ENCODE measurements at places on chromosomes 5 and 9.

DNA sequence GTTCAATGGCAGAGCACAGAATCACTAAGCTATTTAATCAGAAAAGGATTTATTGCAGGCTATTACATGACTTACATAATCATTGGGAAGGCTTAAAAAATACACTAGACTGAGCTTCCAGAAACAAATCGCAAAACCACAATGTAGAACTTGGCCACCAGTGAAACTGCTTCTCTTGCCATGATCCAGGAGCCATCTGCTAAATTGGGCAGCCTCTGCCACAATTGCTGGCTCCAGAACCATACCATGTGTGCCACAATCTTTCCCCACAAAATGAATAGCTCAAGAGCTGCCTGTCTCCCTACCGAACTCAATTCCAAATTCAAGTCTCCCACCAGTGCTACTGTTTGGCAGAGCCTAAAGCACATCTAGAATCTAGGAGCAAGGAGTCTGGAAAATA is 9.8 kb upstream of the ERAP1 start:
- no peak for DNase-seq

- peak; percentile 27 for DNase-seq
These were observed at the start of gene ARHGEF37 for GRCh38 chr5:149581192-149581861. Gene ARHGEF37, plus strand, starts transcription at chr5:149581498. Its CDS starts 16,272 bp downstream, at chr5:149597770.

GRCh38 chr9:94720846-94721549 is 5.5 kb upstream of the AOPEP start:
- no peak for DNase-seq

DNA sequence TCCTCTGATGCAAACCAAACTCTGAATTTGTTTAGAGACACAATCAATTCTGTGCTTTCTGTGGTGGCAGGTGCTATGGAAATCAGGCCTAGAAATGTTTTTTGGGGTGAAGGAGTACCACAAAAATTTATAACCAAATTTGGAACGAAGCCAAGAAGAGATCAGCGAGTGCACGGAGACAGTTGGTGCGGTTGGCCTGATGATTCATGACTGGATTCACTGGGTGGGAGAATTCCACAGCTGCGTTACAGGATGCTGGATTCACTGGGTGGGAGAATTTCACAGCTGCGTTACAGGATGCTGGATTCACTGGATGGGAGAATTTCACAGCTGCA is 135.6 kb upstream of the IRX4 start:
- DNase-seq = no peak

DNA sequence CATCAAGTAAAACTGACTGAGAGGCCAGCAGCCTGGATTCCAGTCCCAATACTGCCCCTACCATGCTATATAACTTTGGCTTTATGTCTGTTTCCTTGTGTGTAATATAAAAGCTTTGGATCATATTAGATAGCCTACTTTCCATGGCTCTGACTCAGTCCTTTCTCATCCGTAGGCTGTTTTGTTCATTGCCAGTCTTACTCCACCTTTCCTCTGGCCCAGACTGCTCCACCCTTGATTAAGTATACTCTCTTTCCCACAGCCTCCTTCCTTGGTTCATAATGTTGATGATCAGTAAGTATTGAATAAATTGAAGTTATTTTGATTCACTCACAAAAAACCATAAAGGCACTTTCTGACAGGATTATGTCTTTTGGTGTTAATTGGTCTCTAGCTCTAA is 1.5 kb upstream of the MRPS30 start:
- DNase-seq = no peak

DNA sequence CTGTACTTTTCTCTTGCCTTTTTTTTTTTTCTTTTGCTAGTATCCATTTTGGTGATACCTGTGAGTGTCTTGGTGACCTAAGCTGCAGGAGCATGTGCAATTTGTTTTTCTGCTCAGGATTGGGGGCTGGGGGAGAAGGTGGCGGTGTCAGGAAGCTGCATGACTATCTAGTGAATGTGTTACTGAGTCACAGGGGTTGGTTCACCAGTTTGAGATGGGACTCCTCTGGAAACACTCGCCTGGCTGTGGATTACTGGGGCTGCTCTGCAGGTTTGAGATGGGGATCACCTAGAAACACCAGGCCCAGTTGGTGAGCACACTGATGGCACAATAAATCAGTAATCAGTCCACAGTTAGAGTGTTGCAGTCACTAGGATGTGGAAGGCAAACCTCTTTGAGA is 447.9 kb downstream of the SPATA31D1 start:
- no peak for DNase-seq

- no peak for DNase-seq
These were observed 35.5 kb downstream of the POU5F2 start for GRCh38 chr5:93705896-93706295.

GRCh38 chr5:154844809-154845208 is 5.6 kb downstream of the FAXDC2 start:
- DNase-seq = no peak

DNA sequence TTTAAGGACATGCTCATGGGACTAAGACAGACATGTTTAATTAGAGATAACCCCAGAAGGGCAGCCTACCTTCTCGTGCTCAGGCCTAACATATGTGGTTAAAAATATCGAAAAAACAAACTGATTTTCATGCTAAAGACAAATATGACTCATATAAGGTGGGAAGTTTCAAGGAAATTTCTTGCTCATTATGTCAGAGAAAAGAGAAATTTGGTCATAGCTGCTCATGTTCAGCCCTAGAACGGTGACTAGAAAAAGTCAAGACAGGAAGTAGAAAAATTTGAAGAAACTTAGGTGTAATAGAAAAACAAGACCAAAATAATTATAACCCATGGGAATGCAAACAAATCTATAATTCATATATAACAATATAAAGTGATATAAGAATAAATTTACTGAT is 120.6 kb downstream of the PRDM9 start:
- DNase-seq = no peak

GRCh38 chr9:3659647-3660046 is 133.8 kb upstream of the RFX3 start:
- DNase-seq = no peak

- no peak for DNase-seq
These were observed 529.3 kb downstream of the DMRTA1 start for GRCh38 chr9:22975951-22976350.

DNA sequence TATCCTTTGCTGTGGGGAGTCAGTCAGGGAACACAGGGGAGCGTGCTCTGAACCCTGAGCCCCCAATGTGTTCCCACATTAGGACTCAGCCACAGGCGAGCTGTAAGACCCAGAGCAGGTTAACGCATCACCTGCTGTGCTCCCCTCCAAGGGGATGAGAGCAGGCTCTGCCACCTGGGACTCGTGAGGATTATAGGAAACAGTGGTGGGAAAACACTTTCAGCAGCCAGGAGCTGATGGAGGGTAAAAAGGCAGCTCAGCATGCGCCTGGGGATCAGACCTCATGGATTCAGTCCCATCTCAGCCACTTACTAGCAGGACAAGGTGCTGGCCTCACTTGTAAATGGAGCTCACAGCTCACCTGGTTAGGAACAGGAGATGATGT is 9.2 kb downstream of the JADE2 start:
- DNase-seq = no peak

- DNase-seq = no peak
These were observed 17.6 kb downstream of the FAM169A start for GRCh38 chr5:74848553-74849025.

DNA sequence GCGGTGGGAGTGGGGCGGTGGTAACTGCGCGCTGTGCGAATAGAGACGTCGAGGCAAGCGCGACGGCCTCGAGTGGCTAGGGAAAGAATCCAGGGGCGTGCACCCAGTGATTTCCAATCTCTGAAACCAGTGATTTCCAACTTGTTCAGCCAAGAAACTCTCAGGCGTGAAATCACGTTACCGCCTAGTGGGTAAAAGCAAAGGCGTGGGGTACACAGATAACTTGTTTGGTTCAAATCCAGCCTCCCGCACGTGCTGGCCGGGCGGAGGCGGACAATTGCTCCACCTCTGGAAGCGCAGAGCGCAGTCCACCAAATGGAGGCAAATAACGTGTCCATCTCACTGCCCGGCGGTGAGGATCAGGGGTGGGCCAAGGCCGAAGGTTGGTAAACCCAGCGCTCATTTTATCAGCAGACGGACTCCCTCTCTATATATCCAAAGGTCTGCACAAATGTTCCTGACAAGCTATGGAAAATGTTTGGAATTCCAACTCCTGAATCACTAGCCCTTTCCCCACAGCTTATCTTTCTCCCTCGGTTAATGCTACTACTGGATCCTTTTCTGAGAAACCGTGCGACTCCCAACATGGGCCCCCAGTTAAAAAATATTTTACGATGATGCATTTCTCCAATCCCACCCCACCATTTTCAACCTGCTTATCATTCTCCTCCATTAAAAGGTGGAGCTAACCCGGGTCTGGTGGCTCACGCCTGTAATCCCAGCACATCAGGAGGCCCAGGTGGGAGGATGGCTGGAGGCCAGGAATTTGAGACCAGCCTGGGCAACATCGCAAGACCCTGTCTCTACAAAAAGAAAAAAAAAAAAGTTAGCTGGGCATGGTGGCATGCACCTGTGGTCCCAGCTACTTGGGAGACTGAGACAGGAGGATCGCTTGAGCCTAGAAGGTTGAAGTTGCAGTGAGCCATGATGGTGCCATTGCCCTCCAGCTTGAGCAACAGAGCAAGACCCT is 950 bp upstream of the FNBP1 start:
- no peak for DNase-seq

DNA sequence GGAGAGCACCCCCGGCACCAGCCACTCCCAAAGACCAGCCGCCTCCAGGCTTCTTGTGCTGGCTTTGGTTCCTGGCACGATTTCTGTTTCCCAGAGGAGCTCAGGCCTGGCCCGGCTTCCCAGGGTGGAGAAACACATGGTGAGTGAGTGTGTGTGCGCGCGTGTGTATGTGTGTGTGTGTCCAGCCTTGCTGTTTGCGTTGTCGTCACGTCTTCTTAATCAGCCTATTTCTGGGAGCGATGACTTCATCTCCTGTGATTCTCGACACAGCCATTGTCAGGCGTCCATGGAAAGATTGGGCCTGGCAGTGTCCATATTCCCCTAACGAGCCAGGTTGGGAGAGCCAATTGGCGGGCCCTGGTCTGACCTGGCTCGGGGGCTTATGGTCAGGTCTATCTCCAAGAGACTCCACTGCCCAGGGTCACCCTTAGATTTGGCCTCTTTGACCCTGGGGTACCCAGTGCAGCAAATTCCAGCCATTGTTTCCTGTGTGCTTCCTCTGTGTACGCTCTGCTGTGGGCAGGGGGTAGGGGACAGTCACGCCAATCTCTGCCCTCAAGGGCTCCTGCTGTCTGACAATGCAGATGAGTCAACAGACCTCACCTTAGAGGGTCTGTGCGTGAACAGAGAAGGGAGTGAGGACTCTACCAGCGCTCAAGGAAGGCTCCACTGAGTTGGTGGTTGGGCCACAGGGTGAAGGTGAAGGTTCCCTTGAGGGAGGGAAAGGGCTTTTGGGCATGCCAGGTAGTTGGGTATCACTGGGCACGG is 73.8 kb downstream of the DAB2IP start:
- no peak for DNase-seq

DNA sequence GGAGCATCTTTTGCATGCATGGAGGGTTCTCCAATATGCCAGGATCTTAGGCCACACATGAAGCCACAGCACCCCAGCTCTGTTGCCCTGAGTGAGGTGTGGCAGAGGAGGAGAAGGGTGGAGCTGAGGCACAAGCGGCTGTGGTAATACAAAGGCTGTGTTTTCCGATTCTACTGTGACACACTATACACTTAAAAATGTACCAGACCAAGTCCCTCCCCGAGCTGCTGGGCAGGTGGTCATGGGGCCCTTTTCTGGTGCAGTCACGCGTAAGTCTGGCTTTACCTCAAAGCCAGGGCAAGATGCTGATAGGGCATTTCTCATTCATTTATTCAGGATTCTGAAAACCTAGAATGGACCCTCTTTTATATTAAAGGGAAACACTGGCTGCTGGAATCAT is 3.7 kb downstream of the ADGRV1 start:
- DNase-seq = no peak

- no peak for DNase-seq
These were observed 161.4 kb upstream of the CCNH start for GRCh38 chr5:87574106-87574505.

GRCh38 chr5:56612759-56613158 is 202.6 kb upstream of the MAP3K1 start:
- no peak for DNase-seq

DNA sequence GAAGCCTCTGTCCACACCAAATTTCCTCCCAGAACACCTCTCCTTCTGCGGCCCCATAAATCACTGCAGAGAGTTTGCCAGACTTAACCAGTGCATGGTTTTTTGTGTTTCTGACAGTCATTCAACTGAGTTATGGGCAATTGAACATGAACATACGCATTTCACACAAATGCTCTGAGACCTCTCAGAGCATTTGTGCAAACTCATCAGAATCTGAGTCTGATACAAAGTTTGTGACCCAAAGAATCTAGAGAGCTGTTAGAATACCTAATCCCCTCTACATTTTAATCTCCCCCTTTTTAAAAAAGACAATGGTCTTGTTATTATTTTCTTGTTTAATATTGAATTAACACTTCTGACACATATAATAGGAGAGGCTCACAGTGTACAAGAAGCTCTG is 416.9 kb upstream of the SMARCA2 start:
- DNase-seq = no peak

DNA sequence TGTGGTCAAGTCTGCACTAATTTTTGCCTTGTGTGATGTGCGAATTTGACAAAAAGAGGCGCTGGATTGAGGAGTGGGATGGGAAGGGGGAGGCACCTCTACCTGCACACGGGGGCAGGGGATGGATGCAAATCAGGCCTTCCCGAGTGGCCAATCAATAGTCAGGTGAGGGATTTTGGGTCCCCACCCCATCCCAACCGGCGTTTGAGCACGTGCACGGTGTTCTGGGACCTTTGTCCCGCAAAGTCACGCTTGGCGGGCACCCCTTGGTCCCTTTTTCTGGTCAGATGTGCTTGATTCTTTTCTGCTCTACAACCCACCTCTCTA is 685 bp upstream of the ADAMTS19 start:
- DNase-seq = no peak

DNA sequence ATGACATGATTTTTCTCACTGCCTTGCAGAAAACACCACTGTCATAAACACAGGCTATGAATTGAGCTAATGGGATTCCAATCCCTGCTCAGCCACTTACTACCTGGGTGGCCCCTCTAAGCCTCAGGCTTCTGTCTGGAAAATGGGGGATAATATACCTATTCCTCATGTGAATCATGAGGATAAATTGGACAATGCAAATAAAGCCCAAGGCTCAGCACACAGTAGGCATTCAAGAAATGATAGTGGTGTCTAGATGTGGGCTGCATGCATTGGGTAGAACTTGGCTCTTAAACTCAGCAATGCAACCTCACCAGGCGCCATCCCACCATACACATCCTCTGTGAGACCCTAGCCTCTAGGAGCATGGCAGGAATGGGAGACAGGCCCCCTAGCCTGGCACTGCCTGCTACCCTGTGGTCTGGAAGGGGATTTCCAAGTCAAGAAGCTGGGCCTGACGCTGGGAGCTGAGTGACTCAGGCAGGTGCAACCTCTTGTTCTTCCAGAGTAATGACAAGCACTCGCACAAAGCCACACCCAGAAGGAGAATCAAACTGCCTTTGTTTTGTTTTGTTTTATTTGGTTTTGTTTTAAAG is 2.3 kb upstream of the TNIP1 start:
- DNase-seq = peak; percentile 35

All from T-cell (primary cell).